Bronchus fibroblast of lung (primary cell): ENCODE measurements at places on chromosomes 1 and 21. TPM values are rescaled to one million over a fixed set of nuclear protein-coding genes. Genes with fewer than 3 reads are reported as not detected.

AK4 gene
- 2.7 and 3.3 TPM in 2 replicates for total RNA-seq

RYR2 gene
- total RNA-seq: not detected in 2 replicates

SYT6 gene
- not detected in 2 replicates for total RNA-seq

ANKRD35 gene
- 6.8 and 7.4 TPM in 2 replicates for total RNA-seq

CLIC4 gene
- total RNA-seq: 241 and 282 TPM in 2 replicates

LAMC2 gene
- 1.8 and 2.2 TPM in 2 replicates for total RNA-seq

AMY1B gene
- total RNA-seq: not detected in 2 replicates

KLF17 gene
- total RNA-seq: under 0.01 TPM in 2 replicates

TBX15 gene
- under 0.01 and 0.34 TPM in 2 replicates for total RNA-seq

MYBPH gene
- not detected in 2 replicates for total RNA-seq

LAD1 gene
- not detected in 2 replicates for total RNA-seq

NEK2 gene
- total RNA-seq: 34.2 and 39.2 TPM in 2 replicates

GLRX2 gene
- total RNA-seq: 13.1 and 13.3 TPM in 2 replicates

ABCG1 gene
- total RNA-seq: 0.15 and 0.34 TPM in 2 replicates

NR1I3 gene
- total RNA-seq: not detected in 2 replicates

ADGRB2 gene
- 5.2 and 5.9 TPM in 2 replicates for total RNA-seq

KRTAP24-1 gene
- total RNA-seq: not detected in 2 replicates

HSD3B1 gene
- not detected in 2 replicates for total RNA-seq

DCDC2B gene
- not detected in 2 replicates for total RNA-seq

INAVA gene
- 0.34 and 2.5 TPM in 2 replicates for total RNA-seq

CHD5 gene
- 0.50 TPM in 1 of 2 replicates, not detected in the other for total RNA-seq

RPTN gene
- total RNA-seq: not detected in 2 replicates

TSEN15 gene
- total RNA-seq: 74.0 and 81.0 TPM in 2 replicates

MXRA8 gene
- total RNA-seq: 382 and 409 TPM in 2 replicates

DNAJC11 gene
- total RNA-seq: 25.2 and 28.1 TPM in 2 replicates

ADAM30 gene
- not detected in 2 replicates for total RNA-seq

BCAN gene
- not detected in 2 replicates for total RNA-seq

SAMD11 gene
- 1.8 and 2.5 TPM in 2 replicates for total RNA-seq

GOLT1A gene
- total RNA-seq: not detected in 2 replicates

CD1B gene
- total RNA-seq: not detected in 2 replicates

OPTC gene
- total RNA-seq: not detected in 2 replicates

RNF19B gene
- 8.7 and 8.9 TPM in 2 replicates for total RNA-seq
